Femur (tissue), 1 donor: ENCODE measurements at places on chromosomes 1 and 21.

GRCh38 chr1:190685676-190686075 lies 208.0 kb upstream of the BRINP3 start:
- no peak for DNase-seq

DNA sequence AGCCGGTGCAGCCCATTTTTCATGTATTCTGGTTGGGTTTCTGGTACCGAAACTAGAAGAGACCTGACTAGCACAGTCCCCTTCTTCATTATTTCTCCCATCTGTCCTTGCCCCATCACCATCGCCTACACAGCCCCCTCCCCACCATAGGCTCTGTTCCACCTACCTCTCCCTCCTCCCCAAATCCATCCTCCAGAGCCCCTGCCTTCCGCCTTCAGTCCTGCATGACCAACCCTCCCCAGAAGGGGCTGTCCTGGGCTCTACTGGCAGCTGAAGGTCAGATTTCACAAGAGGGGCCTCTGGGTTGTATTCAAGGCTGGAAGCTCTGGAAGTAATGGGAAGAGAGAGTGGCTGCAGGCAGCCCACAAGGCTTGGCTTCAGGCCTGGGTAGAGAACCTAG lies 55.2 kb downstream of the SDC3 start:
- DNase-seq, result no peak

GRCh38 chr1:208069908-208070307 lies 159.0 kb upstream of the CD34 start:
- no peak for DNase-seq

GRCh38 chr1:78913950-78914349 lies 92.6 kb downstream of the ADGRL4 start:
- DNase-seq, result no peak

DNA sequence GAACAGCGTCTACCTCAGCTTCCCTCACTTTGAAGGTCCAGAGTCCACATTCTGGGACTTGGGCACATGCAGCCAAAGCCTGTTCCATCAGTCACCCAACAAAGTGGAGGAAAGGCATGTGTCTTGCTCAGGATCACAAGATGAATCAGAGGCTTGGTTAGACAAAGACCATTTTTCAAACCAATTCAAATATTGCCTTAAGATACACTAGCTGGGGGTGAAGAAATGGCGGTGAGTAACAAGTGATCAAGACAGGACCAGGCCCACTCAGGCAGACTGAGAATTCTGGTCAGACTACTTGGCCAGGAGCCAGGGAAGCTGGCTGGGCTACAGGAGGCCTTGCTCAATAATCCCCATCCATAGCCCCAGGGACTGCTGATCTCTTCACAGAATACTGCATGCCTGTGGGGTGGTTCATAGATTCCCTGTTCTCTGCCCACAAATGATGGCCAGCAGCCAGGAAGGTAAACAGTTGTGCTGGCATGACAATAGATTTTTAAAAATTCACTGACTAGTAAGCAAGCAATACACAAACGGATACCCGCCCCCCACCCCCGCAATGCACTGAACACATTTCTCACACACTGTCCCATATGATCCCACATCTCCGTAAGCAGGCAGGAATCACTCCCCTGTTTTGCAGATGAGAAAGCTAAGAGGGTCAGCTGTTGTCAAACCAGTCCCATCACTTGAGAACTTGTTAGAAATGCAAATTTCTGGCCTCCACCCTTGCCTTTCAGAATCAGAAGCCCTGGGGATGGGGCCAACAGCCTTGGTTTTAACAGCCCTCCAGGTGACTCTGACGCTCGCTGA lies 27.2 kb downstream of the ERI3 start:
- peak; percentile 63 for DNase-seq

DNA sequence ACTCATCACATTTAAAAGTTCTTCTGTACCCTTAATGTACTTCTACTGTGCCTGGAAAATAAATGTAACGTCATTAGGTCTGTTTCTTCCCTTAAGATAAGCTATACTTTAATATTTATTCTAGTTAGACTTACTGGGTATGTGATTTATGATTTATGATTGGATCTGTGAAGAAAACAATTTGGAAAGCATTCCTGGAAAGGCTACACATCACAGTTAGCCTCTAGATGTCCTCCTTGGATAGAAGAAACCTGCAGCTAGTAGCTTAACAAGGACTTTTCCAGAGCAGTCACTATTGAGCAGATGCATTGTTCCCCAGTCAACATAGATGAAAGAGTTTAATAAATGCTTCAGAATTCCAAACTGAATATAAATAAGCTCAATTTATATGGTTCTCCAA lies 22.2 kb upstream of the ABL2 start:
- no peak for DNase-seq

DNA sequence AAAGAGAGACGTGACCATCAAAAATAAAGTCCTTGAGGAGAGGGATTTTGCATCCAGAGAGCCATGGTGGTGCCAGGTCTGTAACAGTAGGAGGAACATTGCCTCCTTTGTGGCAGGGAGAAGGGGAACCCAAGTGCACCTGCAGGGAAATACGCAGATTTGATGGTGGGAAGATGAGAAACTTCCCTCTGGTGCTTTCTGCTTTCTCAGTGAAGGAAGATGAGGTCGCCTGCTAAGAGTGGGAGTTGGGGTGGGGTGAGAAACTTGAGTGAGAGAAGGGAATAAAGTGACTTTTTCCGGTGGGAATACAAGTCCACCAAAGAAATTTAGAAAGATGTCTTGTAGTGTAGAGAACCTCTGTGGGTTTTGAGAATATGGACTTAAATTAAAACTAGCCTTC lies 9.1 kb downstream of the PLA2G4A start:
- DNase-seq, result no peak

- no peak for DNase-seq
Observed at GRCh38 chr21:39555911-39556590, 56.7 kb upstream of the B3GALT5 start.

DNA sequence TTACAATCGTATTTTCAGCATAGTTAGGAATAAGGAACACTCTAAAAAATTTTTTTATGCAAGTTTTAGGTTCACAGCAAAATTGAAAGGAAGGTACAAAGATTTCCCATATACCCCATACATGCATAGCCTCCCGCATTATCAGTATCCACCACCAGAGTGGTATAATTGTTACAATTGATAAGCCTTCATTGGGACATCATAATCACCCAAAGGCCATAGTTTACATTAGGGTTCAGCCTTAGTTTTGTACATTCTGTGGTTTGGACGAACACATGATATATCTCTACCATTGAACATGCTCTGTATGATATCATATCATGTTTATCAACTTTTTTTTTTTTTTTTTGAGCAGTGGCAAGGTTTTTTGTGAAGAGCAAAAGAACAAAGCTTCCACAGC lies 180.0 kb downstream of the SDCCAG8 start:
- no peak for DNase-seq

- no peak for DNase-seq
Observed at GRCh38 chr1:6546326-6546725, 8.0 kb downstream of the NOL9 start.

DNA sequence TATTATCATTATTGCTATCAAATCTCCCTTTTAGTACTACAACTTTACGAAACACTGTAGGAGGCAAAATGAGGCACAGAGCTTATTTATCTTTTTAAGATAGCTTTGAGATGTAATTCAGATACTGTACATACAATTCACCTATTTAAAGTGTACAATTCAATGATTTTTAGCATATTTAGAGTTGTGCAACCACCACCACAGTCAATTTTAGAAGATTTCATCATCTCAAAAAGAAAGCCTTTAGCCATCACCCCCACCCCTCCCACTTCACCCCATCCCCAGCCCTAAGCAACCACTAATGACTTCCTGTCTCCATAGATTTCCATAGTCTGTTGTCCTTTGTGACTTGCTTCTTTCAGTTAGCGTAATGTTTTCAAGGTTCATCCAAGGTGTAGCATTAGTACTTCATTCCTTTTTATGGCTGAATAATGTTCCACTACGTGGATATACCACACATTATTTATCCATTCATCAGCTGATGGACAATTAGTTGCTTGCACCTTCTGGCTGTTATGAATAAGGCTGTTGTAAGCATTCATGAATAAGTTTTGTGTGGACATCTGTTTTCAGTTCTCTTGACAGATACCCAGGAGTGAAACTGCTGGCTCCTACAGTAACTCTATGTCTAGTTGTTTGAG lies 9.4 kb upstream of the CAPN9 start:
- DNase-seq, result no peak

GRCh38 chr1:6141592-6141991 lies 38.5 kb downstream of the CHD5 start:
- DNase-seq, result no peak

- no peak for DNase-seq
Observed at GRCh38 chr1:84225646-84226045, 75.9 kb upstream of the SAMD13 start.

DNA sequence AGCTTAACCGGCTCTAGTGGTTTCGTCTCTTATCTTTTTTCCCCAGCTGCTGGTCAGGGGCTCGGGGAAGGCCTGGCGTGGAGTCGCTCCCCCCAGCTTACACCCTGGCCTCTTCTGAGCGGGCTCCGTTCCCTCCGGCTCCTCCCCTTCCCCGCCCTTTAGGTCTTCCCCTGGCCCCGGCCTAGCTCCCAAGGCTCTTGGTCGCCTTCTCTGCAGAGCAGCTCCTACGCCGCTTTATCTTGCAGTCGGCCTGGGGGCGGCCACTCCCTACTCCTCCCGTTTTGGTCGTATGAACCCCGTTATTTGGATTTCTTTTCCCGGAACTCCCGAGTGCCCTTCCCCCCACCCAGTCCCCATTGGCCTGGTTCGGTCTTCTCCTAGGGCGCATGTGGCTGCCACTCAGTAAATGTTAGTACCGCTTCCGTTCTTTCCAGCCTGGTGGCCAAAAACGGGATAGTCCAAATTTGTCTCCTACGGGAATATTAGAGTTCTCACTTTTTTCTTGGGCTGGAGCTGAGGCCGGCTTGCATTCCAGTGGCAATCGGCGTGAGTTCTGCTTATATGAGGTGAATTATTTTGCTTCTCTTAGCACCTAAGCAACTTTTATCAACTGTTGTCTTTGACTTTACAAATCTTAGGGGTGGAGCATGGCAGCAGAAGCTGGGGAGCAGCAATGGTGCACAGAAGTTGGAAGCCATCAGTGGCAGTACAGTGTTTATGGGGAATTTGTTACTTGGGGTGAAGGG lies 467 bp downstream of the THRAP3 start:
- peak; percentile 83 for DNase-seq

DNA sequence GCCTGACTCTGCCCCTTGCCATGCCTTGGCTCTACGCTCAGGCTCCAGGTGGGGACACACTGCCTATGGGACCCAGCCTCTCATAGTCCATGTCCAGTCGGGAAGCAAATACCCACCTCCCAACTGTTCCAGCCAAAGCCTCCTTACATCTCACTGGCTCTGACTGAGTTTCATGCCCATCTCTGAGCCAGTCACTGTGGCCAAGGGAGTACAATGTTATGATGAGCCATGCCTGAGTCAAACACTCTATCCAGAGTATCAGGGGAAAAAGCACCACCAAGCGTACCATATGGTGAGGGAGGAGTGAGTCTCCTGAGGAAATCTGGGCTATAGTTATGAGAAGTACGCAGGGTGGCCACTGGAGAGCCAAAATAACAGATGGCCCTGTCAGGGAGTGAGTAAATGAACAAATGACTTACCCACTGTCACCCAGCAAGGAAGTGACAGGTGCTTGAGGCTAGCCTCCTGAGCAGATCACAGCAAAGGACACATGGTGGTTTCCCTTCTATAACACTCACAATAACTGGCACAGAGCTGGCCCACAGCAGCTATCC lies 236.6 kb upstream of the GJB5 start:
- no peak for DNase-seq

DNA sequence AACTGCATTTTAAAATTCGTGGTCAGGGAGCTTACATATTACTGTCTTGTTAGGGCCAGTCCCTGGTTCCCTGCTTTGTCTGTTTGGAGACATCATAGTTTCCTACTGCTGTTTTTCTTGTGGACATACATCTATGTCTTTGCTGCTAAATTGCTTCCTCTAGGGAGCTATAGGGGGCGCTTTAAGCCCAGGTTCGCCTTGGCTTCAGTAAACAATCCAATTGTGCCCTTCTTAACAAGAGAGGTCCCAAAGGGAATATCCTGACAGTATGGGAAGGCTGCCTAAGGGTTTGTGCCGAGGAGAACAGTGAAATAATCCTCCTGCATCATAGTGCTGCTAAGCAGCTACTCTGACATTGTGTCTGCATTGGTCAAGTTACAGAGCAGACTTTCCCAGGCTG lies 112.5 kb downstream of the USH2A start:
- DNase-seq, result no peak

DNA sequence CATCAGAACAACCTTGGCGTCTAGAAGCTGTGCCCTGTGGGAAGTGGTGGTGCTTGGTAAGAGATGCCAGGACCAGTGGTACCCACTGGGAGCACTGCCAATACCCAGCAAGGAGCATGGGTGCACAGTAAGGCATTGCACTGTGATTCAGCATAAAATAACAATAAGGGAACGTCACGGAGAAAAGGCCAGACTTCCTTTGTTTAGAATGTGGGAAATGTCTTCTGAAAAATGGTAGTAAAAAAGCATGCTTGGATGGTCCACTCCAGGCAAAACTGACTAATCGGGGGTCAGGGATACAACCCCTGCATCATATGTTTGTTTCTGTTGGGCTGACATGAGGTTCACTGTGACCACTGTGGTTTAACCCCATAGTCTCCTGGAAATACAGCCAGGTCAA lies 14.7 kb downstream of the METTL18 start:
- DNase-seq, result no peak

GRCh38 chr1:63817152-63817667 lies 43.4 kb downstream of the ROR1 start:
- no peak for DNase-seq

- no peak for DNase-seq
Observed at GRCh38 chr21:36846631-36847030, 119.8 kb downstream of the HLCS start.

GRCh38 chr1:43980255-43981134 lies 1.5 kb downstream of the B4GALT2 start:
- no peak for DNase-seq
